Cortex of kidney (tissue), 1 donor: ENCODE measurements at places on chromosomes 12 and 14.

- no peak for DNase-seq
These were observed 392.7 kb downstream of the RPS29 start for GRCh38 chr14:49193332-49194065.

- DNase-seq, result no peak
These were observed 13.9 kb upstream of the EGLN3 start for GRCh38 chr14:33964599-33965317.

GRCh38 chr12:104426926-104427546 is 29.7 kb upstream of the CHST11 start:
- DNase-seq, result no peak

- DNase-seq, result no peak
These were observed 9.1 kb downstream of the ADAM20 start for GRCh38 chr14:70525691-70526090.

- DNase-seq, result no peak
These were observed 22.7 kb downstream of the AEBP2 start for GRCh38 chr12:19461999-19462398.

GRCh38 chr12:24979329-24979728 is 30.4 kb upstream of the BCAT1 start:
- DNase-seq, result no peak

DNA sequence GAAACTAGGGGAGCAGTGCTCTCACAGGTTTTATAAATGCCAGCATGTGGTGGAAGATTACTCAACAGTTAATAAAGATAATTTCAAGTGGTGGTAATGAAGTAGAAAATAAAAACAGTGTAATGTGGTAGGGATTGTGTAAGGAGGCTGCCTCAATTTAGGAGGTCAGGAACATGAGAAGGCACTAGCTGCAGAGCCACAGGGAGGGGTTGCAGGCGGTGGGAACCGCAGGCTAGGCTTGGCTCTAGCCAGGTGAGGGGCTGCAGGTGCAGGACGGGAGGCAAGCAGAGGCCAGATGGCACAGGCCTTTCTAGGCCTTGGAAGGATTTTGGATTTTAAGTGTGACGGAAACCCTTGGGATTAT is 768 bp downstream of the METTL25 start:
- no peak for DNase-seq

- no peak for DNase-seq
These were observed 199.5 kb downstream of the ANO6 start for GRCh38 chr12:45415393-45415817.
